ENCODE measurements at places on chromosomes 16 and 17. TPM values are rescaled to one million over a fixed set of nuclear protein-coding genes. Genes with fewer than 3 reads are reported as not detected.

Gene LRRC75A
- total RNA-seq, result 5.2 TPM

Gene HEATR9
- total RNA-seq, result not detected

- H3K4me1 ChIP-seq, result no peaks in the 10 kb centered on the region
- peak; percentile 85 for DNase-seq
- no peak overlapping the region for H3K4me3 ChIP-seq
- no peaks in the 10 kb centered on the region for H3K27me3 ChIP-seq
- H3K36me3 ChIP-seq, result no peaks in the 10 kb centered on the region
- peak overlapping the region; percentile 81 for H3K27ac ChIP-seq
Measured at GRCh38 chr17:41625602-41626001, 1.2 kb upstream of the KRT17 start.

- peaks cover 3% of the 10 kb centered on the region for H3K4me1 ChIP-seq
- no peaks in the 10 kb centered on the region for H3K36me3 ChIP-seq
- no peak overlapping the region for H3K4me3 ChIP-seq
- no peaks in the 10 kb centered on the region for H3K27me3 ChIP-seq
- DNase-seq, result no peak
Measured at GRCh38 chr16:14522671-14523070, 107.4 kb downstream of the PARN start.

Gene EXOC3L1
- total RNA-seq, result 8.2 TPM

Gene DNAI2
- 4.3 TPM for total RNA-seq

- H3K36me3 ChIP-seq, result no peaks in the 10 kb centered on the region
- peak overlapping the region; percentile 62 for H3K27ac ChIP-seq
- H3K27me3 ChIP-seq, result no peaks in the 10 kb centered on the region
- H3K4me1 ChIP-seq, result peaks cover 2% of the 10 kb centered on the region
- DNase-seq, result no peak
Measured at GRCh38 chr16:65754820-65755691, 611.4 kb upstream of the CDH5 start.

Gene CNEP1R1
- total RNA-seq, result 9.7 TPM

- no peak for DNase-seq
- H3K36me3 ChIP-seq, result no peaks in the 10 kb centered on the region
- H3K27me3 ChIP-seq, result no peaks in the 10 kb centered on the region
Measured at GRCh38 chr16:77113835-77114234, 77.2 kb upstream of the MON1B start.

GRCh38 chr17:57006040-57006439 is 28.1 kb downstream of the SCPEP1 start:
- H3K27ac ChIP-seq, result no peak overlapping the region
- peaks cover 6% of the 10 kb centered on the region for H3K36me3 ChIP-seq
- no peaks in the 10 kb centered on the region for H3K27me3 ChIP-seq
- H3K4me3 ChIP-seq, result no peak overlapping the region
- DNase-seq, result no peak

DNA sequence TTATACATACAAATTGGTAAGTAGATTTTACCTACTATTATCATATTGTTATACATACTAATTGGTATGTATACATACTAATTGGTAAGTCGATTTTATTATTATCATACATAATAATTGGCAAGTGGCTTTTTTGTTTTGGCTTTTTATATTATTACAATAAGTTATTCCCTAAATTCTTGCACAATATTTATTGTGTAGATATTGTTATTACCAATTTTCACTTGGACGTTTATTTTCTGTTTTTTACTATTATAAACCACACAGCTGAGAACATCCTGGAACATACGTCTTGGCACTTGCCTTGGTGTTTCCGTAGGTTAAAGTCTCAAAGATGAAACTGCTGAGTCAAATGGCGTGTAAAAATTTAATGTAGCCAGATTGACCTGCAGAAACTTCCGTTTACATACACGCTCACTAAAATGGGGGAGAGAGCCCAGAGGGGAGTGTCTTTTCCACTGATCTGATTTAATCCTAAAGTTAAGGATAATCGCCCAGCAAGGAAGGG is 18.9 kb downstream of the GNGT2 start:
- no peaks in the 10 kb centered on the region for H3K4me1 ChIP-seq
- H3K27me3 ChIP-seq, result no peaks in the 10 kb centered on the region
- no peak for DNase-seq
- H3K36me3 ChIP-seq, result no peaks in the 10 kb centered on the region

- H3K27ac ChIP-seq, result no peak overlapping the region
- no peaks in the 10 kb centered on the region for H3K36me3 ChIP-seq
- no peaks in the 10 kb centered on the region for H3K4me1 ChIP-seq
- DNase-seq, result no peak
- H3K4me3 ChIP-seq, result no peak overlapping the region
Measured at GRCh38 chr16:81790830-81791435, 11.8 kb downstream of the PLCG2 start.

GRCh38 chr16:11333702-11334101 is 11.6 kb upstream of the RMI2 start:
- no peak overlapping the region for H3K4me3 ChIP-seq
- H3K4me1 ChIP-seq, result no peaks in the 10 kb centered on the region
- H3K27me3 ChIP-seq, result no peaks in the 10 kb centered on the region
- H3K27ac ChIP-seq, result no peak overlapping the region
- DNase-seq, result no peak
- no peaks in the 10 kb centered on the region for H3K36me3 ChIP-seq

Gene CDRT15L2
- total RNA-seq, result not detected

GRCh38 chr16:50270510-50271147 is 4.3 kb downstream of the ADCY7 start:
- DNase-seq, result no peak
- no peaks in the 10 kb centered on the region for H3K36me3 ChIP-seq
- no peaks in the 10 kb centered on the region for H3K4me1 ChIP-seq
- H3K27ac ChIP-seq, result no peak overlapping the region

GRCh38 chr17:74639704-74640151 is 16.2 kb upstream of the CD300E start:
- no peaks in the 10 kb centered on the region for H3K36me3 ChIP-seq
- H3K4me3 ChIP-seq, result no peak overlapping the region
- no peak overlapping the region for H3K27ac ChIP-seq
- H3K4me1 ChIP-seq, result no peaks in the 10 kb centered on the region

DNA sequence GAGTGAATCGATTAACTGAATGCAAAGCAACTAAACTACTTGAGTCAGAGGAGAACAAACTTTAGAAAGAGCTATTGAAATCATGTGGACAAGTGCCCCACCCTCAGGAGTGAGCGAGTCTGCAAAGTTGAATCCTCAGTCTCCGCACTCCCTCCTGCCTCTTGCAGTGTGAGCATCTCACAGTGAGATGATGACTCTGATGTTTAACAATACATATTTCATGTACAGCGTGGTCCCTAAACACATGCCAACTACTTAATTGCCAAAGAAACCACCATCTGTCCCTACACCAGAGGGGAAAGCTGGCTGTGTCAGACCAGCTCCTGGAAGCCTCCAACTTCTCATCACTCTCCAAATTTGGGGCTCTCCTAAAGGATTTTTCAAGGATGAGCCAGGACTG is 31.2 kb downstream of the PIMREG start:
- no peak for DNase-seq
- H3K27me3 ChIP-seq, result no peaks in the 10 kb centered on the region
- H3K4me3 ChIP-seq, result no peak overlapping the region
- no peak overlapping the region for H3K27ac ChIP-seq
- H3K4me1 ChIP-seq, result no peaks in the 10 kb centered on the region

- H3K27me3 ChIP-seq, result no peaks in the 10 kb centered on the region
- no peaks in the 10 kb centered on the region for H3K36me3 ChIP-seq
- no peaks in the 10 kb centered on the region for H3K4me1 ChIP-seq
- no peak overlapping the region for H3K27ac ChIP-seq
- no peak for DNase-seq
Measured at GRCh38 chr17:14361470-14361869, 60.6 kb downstream of the HS3ST3B1 start.

DNA sequence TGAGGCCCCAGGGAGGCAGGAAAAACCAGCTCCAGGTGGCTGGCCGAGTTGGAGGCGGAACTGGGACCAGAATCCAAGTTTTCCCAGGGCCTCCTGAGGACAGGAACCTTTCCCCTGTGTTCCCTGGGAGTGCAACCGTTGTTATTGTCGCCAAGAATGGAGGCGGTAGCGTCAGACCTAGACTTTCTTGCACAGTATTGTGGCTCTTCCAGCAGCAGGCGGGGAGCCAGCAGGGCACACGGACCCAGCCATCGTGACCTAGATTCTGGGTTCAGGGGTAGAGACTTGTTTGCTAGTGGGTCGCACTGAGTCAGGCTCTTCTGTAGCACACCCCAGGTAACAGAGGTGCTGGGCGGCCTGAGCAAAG is 667 bp upstream of the KIF19 start:
- H3K4me1 ChIP-seq, result peaks cover 12% of the 10 kb centered on the region
- H3K27ac ChIP-seq, result no peak overlapping the region
- H3K4me3 ChIP-seq, result no peak overlapping the region
- no peaks in the 10 kb centered on the region for H3K36me3 ChIP-seq
- no peak for DNase-seq
- no peaks in the 10 kb centered on the region for H3K27me3 ChIP-seq

Gene NUDT7
- total RNA-seq, result 20.0 TPM

DNA sequence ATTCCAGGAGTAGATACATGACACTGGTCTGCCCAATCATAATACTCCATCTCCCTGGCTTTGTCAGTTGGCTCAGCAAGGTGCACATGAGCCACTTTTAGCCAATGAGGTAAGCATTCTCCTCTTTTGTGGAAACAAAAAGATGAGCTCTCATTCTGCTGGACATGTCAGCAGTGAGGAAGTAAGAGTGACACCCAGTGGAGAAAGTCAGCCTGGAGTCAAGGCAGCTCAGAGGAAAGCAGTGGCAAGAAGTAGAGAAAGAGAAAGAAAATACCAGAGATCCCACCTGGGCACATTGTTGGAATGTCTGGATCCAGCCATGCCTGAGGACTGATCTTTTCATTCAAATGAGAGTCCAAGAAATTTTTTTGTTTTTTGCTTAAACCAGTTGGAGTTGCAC is 496.9 kb upstream of the C16orf82 start:
- no peak overlapping the region for H3K27ac ChIP-seq
- no peak overlapping the region for H3K4me3 ChIP-seq
- no peaks in the 10 kb centered on the region for H3K4me1 ChIP-seq
- DNase-seq, result no peak

- peaks cover 7% of the 10 kb centered on the region for H3K36me3 ChIP-seq
- H3K4me1 ChIP-seq, result no peaks in the 10 kb centered on the region
- H3K4me3 ChIP-seq, result no peak overlapping the region
- no peak for DNase-seq
Measured at GRCh38 chr16:30925632-30925987, 2.2 kb downstream of the FBXL19 start.

Gene SOX8
- total RNA-seq, result 0.59 TPM

Gene FOXN1
- 1.2 TPM for total RNA-seq

Gene TEX19
- total RNA-seq, result not detected

- no peaks in the 10 kb centered on the region for H3K4me1 ChIP-seq
- no peaks in the 10 kb centered on the region for H3K27me3 ChIP-seq
- no peaks in the 10 kb centered on the region for H3K36me3 ChIP-seq
- no peak overlapping the region for H3K4me3 ChIP-seq
- no peak for DNase-seq
Measured at GRCh38 chr16:20941636-20941926, 41.0 kb downstream of the LYRM1 start.

GRCh38 chr17:8153031-8153451 is 837 bp upstream of the PER1 start:
- H3K27ac ChIP-seq, result peak overlapping the region; percentile 100
- peaks cover 17% of the 10 kb centered on the region for H3K4me1 ChIP-seq
- peaks cover 18% of the 10 kb centered on the region for H3K36me3 ChIP-seq
- no peak for DNase-seq

Gene PMFBP1
- total RNA-seq, result 1.7 TPM

Gene CD2BP2
- total RNA-seq, result 46.4 TPM

DNA sequence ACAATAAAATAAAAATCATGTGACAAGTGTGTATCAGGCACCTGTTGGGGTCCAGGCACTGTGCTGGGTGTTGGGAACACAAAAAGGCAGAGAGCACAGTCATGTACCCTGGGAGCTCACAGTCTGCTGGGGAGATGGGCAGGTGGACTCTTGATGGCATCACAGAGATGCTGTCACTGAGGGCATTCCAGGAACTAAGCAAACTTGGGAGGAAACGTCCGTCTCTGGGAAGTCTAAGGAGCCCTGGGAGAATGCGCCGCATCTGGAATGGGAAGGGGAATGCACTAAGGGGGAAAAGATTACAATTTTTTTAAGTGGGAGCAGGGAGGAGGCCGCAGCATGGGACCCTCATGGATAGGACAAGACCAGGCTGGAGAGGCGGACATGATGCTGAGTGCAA is 80.9 kb upstream of the ZNF423 start:
- H3K27ac ChIP-seq, result no peak overlapping the region
- H3K36me3 ChIP-seq, result no peaks in the 10 kb centered on the region
- DNase-seq, result no peak
- H3K27me3 ChIP-seq, result no peaks in the 10 kb centered on the region
- H3K4me3 ChIP-seq, result no peak overlapping the region

- H3K36me3 ChIP-seq, result peaks cover 7% of the 10 kb centered on the region
- H3K27ac ChIP-seq, result no peak overlapping the region
- peaks cover 11% of the 10 kb centered on the region for H3K4me1 ChIP-seq
Measured at GRCh38 chr16:4411684-4412083, 4.7 kb downstream of the CORO7 start.

Gene KRTAP4-4
- total RNA-seq, result not detected

- no peak overlapping the region for H3K4me3 ChIP-seq
- no peaks in the 10 kb centered on the region for H3K4me1 ChIP-seq
- no peak for DNase-seq
- no peak overlapping the region for H3K27ac ChIP-seq
- no peaks in the 10 kb centered on the region for H3K27me3 ChIP-seq
Measured at GRCh38 chr16:69157196-69157595, 24.7 kb downstream of the UTP4 start.

DNA sequence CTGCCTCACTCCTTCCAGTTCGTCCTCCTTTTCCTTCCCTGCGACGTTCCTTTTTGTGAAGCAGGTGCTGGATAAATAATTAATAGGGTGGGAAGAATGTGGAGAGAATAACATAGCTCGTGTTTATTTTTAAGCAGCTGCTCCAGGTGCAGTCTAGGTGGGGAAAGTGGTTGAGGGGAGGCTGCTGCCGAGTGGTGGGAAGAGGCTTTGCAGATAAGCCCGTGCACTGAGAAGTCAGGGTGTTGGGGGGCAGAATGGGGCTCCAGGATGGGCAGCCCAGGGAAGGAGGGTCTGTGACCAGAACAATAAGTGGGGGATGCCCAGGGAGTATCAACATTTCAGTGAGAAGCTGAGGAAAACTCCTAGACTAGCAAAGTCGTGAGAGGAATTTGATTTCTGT is 300.5 kb downstream of the CPPED1 start:
- H3K27me3 ChIP-seq, result no peaks in the 10 kb centered on the region
- H3K4me1 ChIP-seq, result no peaks in the 10 kb centered on the region
- H3K27ac ChIP-seq, result no peak overlapping the region
- no peak for DNase-seq
- no peaks in the 10 kb centered on the region for H3K36me3 ChIP-seq

Gene TP53
- total RNA-seq, result 52.3 TPM

Data from prostate gland (tissue), 2 donors.